ENCODE measurements at places on chromosomes 6 and 20.

DNA sequence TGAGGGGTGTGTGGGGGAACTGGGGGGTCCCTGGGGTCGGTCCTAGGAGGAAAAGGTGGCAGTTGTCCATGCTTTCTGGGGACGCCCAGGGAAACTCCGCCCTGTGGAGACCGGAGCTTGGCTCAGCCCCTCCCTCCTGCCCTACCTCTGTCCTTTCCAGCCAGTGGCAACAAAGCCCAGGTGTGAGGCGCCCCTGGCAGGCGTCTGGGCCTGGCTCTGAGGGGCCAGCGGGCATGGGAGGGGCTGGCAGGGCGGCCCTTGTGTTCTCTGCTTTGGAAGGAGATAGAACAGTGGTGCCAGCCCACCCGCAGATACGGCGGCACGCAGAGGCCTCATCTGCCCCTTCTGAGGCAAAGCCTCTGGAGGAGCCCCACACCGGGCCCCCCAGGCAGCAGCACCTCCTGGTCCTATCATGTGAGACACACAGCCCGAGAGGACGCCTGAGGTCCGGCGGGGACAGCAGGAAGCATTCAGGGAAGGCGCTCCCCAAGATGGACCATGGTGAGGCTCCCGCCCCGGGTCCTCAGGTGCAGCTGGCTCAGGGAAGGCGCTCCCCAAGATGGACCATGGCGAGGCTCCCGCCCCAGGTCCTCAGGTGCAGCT, 47.9 kb downstream of the YTHDF1 start:
- H3K27me3 ChIP-seq, result peaks cover 14% of the 10 kb centered on the region
- H3K36me3 ChIP-seq, result no peaks in the 10 kb centered on the region
- H3K4me1 ChIP-seq, result no peaks in the 10 kb centered on the region
- no peak overlapping the region for H3K27ac ChIP-seq
- no peak for DNase-seq
- H3K4me3 ChIP-seq, result no peak overlapping the region

DNA sequence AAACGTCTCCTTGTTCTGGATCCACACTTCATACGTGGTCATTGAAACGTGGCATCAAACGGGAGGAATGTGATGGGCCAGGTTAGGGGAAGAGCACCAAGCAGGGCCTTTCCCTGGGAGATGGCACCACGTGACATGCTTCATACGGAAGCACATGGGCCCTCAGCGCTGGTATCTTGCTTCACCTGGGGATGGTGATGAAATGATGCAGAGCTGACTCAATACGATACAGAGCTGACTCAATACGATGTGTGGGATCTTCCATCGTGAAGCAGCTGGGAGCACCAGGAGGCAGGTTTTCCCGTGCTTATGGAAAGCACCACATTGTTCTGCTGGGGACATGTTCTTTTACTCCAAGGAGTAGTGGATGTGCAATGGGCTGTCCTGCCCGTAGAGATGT, 22.5 kb upstream of the TAGAP start:
- peak overlapping the region; percentile 46 for H3K4me3 ChIP-seq
- peak; percentile 61 for DNase-seq
- peak overlapping the region; percentile 24 for H3K27ac ChIP-seq
- peaks cover 78% of the 10 kb centered on the region for H3K4me1 ChIP-seq
- H3K36me3 ChIP-seq, result peaks cover 4% of the 10 kb centered on the region
- H3K27me3 ChIP-seq, result no peaks in the 10 kb centered on the region

- peaks cover 30% of the 10 kb centered on the region for H3K4me1 ChIP-seq
- H3K27me3 ChIP-seq, result no peaks in the 10 kb centered on the region
- H3K4me3 ChIP-seq, result no peak overlapping the region
- H3K36me3 ChIP-seq, result peaks cover 6% of the 10 kb centered on the region
- DNase-seq, result no peak
- H3K27ac ChIP-seq, result no peak overlapping the region
Observed at GRCh38 chr6:35419961-35420360, 32.2 kb upstream of the FANCE start.

- peaks cover 29% of the 10 kb centered on the region for H3K27me3 ChIP-seq
- H3K4me3 ChIP-seq, result no peak overlapping the region
- no peak overlapping the region for H3K27ac ChIP-seq
- DNase-seq, result no peak
- no peaks in the 10 kb centered on the region for H3K4me1 ChIP-seq
Observed at GRCh38 chr6:17165383-17165782, 63.5 kb downstream of the STMND1 start.

DNA sequence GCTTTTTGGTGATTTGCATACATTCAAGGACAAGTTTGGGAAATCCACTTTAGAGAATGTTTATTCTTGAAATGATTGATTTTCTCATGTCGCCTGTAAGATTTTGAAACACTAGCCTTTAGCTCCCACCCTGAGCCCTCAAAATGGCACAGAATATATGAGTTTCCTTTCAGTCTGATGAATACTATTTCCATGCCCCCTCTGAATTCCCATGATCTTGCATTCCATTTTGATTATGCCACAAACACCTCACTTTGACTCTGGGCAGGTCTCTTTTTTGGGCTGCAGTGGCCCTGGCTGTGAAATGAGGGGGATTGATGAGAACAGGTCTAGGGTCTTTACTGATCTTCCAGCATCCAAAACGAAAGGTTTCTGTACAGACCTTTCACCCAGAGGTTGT, 50.4 kb downstream of the SULF2 start:
- H3K36me3 ChIP-seq, result no peaks in the 10 kb centered on the region
- no peak overlapping the region for H3K27ac ChIP-seq
- no peak for DNase-seq
- no peaks in the 10 kb centered on the region for H3K4me1 ChIP-seq
- no peaks in the 10 kb centered on the region for H3K27me3 ChIP-seq

GRCh38 chr6:97440590-97441176, 157.7 kb upstream of the MMS22L start:
- H3K36me3 ChIP-seq, result no peaks in the 10 kb centered on the region
- H3K27ac ChIP-seq, result no peak overlapping the region
- no peak overlapping the region for H3K4me3 ChIP-seq
- H3K4me1 ChIP-seq, result no peaks in the 10 kb centered on the region
- DNase-seq, result no peak
